ENCODE measurements at places on chromosomes 11 and 22.
A peak's percentile ranks its signal among the peaks of the same experiment; 100 is the strongest.

- DNase-seq: peak; percentile 11
These were observed 13.4 kb upstream of the ST14 start for GRCh38 chr11:130145975-130146776.

GRCh38 chr11:70314730-70315129 is 44.2 kb downstream of the PPFIA1 start:
- DNase-seq: no peak

DNA sequence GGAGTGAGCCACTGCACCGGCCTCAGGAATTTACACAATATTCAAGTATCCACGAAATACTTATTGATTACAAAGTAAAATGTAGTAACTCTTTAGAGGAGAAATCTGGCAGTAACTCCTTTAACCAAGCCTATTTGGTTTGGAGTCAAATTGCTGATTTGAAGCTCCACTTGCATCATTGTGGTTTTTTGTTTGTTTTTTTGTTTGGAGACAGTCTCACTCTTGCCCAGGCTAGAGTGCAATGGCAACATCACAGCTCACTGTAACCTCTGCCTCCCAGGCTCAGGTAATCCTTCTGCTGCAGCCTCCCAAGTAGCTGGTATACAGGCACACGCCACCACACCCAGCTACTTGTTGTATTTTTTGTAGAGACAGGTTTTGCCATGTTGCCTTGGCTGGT is 6.4 kb upstream of the QSER1 start:
- DNase-seq: no peak

GRCh38 chr11:27972522-27973170 is 135.3 kb downstream of the KIF18A start:
- DNase-seq: no peak

DNA sequence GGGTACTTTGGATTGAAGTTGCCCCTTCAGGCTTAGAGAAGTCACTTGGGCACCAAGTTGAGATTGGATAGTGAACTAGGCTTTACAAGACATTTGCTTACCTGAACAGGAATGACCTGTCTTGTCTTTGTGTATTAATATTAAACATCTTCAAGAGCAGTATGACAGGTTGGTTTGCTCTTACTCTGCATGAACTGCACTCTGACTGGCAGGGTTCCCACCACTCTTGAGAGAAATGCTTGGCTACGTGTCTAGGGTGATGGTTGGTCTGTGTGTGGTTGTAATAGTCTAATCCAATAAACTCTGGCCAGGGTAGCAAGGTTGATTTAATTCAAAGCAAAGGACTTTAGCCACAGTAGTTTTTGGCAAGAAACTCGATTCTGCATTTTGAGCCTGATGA is 20.1 kb upstream of the SPTBN2 start:
- DNase-seq: no peak
